ENCODE measurements at places on chromosomes 5 and 9. TPM values are rescaled to one million over a fixed set of nuclear protein-coding genes. Genes with fewer than 3 reads are reported as not detected.

SLC1A1 gene
- total RNA-seq, result 0.57 TPM

JMY gene
- 14.9 TPM for total RNA-seq

MYOZ3 gene
- 0.40 TPM for total RNA-seq

- DNase-seq, result no peak
These were observed 74.1 kb downstream of the PSAT1 start for GRCh38 chr9:78370991-78371390.

DNA sequence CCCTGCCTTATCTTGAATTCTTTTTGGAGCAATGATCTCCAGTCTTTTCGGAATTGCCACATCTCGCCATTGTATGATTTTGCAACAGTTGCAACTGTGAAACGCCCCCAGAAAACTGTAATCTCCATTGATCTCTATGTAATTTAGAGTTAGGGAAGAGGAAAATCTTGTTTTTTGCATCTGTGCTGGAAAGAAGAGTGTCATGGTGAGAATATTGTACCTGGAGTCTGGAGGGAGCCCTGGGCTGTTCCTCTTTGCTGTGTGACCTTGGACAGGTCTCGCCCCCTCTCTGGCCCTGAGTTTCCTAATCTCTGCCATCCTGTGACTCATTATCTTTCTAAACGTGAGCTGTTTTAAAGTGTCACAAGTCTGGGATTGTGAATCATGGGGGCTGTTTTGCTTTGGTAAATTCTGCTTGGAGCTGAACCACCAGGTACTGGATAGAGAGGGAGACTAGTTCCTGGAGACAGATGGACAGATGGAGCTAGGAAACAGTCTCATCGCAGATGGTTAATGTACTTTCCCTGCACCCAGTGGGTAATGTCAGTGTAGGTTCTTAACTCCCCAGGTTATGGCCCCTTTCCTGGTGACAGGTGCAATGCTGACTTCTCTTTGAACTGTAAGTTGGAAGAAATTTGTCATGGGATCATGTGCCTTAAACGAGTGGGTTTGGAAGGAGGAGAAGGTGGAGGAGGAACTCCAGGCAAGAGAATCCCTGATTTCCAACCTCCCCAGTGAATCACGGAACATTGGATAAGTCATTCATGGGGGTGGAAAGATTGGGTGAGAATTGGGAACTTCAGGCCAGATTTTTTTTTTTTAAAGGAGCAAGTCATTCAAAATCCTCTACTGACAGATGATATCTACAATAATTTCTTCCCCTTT lies 19.6 kb downstream of the PPARGC1B start:
- no peak for DNase-seq

- no peak for DNase-seq
These were observed 324.4 kb downstream of the PRELID2 start for GRCh38 chr5:145510769-145511168.

DNA sequence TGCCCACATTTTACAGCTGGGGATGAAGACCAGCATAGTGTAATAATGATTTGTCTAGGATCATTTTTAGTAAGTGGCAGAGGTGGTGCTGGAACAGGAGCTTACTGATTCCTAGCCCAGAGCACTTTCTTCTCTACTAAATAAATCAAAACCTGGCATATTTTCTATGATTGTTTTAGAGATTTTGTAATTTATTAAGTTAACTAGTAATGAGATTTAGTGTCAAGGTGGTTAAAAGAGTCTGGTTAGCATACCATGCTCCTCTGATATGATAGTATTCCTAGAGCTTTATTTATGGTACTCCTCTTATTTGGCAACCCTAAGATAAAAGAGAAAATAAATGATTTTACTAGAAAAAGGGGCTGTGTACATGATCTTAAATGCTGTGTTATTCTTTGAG lies 604.0 kb downstream of the ISL1 start:
- DNase-seq, result no peak

GRCh38 chr5:158410976-158411375 lies 552.0 kb upstream of the CLINT1 start:
- DNase-seq, result peak; percentile 56

DNA sequence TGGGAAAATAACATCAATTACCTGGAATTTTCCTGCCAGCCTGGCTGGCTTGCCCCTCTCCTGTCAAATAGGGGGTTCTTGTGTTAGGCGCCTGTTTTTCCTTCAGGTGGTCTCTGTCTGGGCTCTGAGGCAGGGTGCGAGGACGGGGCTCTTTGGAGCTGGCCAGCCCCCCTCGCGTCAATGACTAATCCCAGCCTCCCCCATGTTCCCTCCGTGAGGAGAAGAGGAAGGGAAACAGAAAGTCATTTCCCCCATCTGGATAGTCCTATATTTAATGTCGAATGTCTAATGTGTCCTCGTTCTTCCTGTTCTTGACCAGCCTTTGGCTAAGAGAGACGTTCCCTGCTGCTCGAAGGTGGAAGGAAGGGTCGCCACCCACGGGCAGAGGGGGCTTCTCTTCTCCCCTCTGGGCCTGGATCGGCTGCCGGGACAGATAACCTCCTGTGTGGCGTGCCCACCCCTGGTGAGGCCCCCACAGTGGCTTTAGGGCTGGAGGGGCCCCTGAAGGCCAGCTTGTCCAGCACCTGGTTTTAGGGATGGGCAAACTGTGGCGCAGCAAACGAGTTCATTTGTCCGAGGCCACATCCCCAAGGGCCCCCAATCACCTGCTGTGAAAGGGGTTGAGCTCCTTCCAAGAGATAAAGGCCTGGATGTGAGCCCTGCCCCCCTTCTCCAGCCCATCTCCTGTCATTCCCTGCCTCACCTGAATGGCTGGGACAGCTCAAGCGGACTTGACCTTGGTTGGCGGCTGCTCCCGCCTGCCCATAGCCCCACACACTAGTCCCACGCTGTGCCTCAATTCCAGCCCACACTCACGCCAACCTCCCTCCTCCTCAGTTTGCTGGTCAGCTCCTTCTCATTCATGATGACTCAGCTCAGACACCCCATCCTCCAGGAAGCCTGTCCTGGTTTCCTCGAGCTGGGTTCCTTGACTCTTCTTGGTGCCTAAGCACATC lies 35.9 kb upstream of the UNC5A start:
- DNase-seq, result no peak

GRCh38 chr5:38789134-38789533 lies 56.7 kb upstream of the OSMR start:
- DNase-seq, result no peak

DNA sequence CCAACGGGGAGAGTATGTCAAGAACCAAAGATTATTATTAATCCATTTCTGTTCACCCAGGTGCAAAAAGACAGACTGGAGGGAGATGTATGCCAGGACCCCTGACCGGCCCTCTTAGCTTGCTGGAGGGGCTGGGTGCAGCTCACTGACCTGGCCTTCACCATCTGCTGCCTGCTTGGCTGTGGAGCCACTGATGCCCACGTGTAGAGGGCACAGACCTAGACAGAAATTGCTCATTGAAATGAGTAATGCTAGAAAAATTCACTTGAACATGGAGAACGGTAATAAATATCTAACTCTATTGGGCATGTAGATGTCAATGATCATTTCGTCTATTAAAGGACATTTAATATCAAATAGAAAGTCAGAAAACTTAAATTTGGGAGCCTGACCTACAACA lies 58.8 kb upstream of the ERCC6L2 start:
- DNase-seq, result no peak

- DNase-seq, result peak; percentile 67
These were observed 11.9 kb upstream of the C1QTNF2 start for GRCh38 chr5:160382346-160382745.

DNA sequence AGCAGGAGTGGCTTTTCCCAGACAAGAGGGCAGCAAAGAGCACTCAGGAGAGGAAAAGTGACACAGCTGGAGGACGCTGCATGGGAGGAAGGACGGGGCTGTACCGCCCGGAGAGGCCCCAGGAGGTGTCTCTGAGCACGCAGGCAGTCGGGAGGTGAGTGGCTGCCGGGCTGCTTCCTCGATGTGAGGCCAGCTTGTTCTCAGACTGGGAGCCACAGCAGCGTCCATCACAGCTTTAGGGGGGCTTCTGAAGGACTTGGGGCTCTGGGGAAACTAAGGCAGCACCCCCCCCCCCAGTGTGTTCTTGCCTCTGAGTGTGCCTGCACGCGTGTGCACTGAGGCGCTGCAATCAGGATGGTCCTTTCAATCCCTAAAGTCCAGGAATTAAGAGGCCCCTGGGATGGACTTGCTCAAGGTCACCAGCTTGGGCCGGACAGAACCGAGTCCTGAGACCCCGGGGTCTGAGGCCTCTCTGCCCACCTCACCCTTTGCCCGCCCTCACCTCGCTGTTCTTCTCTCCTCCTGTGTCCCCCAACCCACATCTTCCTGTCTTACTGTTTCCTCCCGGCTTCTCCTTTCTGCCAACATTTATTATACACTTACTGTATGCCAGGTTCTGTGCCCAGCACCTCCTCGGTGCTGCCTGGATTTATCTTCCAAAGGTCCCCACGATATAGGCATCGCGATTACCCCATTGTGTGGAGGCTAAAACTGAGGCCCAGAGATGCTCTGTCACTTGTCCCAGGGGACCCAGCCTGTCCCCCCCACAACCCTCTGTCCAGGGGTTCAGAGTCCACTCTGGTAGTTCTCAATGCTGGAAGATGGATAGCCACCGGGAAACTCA lies 32.9 kb downstream of the FAM163B start:
- no peak for DNase-seq

DNA sequence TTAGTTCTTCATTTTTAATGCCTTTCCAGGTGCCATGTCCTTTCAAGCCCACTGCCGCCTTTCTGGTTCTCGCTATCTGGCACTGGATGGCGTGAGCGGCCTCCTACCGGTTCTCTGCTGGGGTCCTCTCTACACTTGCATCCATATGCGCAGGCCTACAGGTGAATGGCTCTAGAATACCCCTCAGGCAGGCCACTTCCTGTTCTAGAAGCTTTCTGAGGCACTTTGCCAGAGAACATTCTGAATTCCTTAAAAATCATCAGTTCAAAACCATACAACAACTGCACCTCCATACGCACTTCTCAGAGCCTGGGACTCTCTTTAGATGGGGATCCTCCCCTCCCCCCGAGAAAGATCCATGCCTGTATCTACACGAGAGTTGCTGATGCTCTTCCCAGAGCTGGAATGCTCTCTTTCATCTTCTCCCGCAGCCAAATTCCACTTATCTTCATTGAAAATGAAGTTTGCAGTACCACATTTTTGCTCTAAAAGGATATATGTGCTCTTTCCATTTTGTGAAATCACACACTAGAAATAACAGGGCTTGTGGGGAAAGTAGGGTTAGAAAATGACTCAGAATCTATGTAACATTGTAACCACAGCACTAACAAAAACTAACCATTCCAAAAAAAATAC lies 1.4 kb upstream of the LHFPL2 start:
- no peak for DNase-seq

Measured in myocyte (in vitro differentiated cells).